ENCODE measurements at places on chromosomes 11 and 22.

DNA sequence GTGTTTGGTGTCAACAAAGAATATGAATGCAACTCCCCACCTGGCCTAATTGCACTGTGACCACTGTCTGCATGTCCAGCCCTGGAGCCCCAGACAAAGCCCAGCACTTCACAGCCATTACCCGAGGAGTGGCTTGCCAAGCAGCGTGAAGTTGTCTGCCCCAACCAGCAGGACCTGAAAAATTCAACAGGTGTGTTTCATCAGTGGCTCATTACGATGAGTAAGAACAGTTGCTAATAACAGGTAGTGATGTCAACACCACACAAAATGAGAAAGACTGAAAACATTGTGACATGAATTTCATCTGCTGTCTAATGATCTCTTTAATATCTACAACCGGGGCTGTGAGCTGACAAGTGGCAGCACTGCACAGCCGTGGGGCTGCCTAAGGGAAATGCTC lies 10.3 kb downstream of the MRPL21 start:
- no peak for DNase-seq

DNA sequence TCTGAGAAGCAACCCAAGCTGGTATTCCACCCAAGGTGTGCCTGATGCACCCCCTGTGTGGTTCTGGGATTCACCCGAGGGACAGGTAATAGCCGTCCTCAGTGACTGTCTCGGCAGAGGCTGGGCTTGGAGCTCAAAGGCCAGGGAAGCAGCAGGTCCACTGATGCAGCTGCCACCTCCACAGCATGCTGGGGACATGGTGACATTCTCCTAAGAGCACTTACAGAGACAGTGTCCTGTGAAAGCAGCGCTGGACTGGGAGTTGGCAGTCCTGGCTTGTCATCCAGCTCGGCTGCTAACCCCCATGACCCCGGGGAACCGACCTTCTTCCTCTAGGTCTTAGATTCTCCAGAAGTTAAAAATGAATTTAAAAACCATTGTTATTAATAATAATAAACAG lies 72.8 kb downstream of the RPUSD4 start:
- DNase-seq: no peak

GRCh38 chr22:19176175-19176643 lies 2.3 kb downstream of the SLC25A1 start:
- no peak for DNase-seq

- DNase-seq: no peak
Measured at GRCh38 chr11:13102513-13102840, 93.4 kb downstream of the RASSF10 start.

- DNase-seq: no peak
Measured at GRCh38 chr11:124195189-124195734, 12.1 kb downstream of the OR10D3 start.

GRCh38 chr22:19396934-19397733 lies 34.4 kb downstream of the HIRA start:
- DNase-seq: no peak

- DNase-seq: no peak
Measured at GRCh38 chr22:25282671-25283561, 63.5 kb downstream of the CRYBB2 start.

GRCh38 chr11:11864803-11865202 lies 23.0 kb downstream of the USP47 start:
- DNase-seq: no peak

DNA sequence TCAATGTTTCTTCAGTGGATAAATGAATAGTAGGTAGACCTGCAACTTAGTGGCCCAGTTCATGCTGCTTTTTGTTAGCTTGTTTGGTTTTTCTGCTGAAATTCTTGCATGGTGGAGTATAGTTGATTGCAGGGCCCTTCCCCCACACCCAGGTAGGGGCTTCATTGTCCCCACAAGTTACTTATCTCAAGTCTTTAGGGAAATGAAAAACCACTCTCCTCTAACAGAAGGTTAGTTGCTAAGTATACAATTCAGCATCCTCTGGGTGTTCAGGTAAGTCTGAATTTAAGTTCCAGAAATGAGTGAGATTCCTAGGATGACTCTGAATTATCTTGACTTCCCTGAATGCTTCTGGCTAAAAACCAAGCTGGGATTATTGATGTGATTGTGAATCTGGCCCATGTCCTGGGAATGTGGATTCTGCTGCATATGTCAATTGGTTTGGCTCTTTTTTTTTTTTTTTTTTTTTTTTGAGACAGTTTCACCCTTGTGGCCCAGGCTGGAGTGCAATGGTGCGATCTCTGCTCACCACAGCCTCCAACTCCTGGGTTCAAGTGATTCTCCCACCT lies 40.3 kb downstream of the BCL2L13 start:
- DNase-seq: no peak

DNA sequence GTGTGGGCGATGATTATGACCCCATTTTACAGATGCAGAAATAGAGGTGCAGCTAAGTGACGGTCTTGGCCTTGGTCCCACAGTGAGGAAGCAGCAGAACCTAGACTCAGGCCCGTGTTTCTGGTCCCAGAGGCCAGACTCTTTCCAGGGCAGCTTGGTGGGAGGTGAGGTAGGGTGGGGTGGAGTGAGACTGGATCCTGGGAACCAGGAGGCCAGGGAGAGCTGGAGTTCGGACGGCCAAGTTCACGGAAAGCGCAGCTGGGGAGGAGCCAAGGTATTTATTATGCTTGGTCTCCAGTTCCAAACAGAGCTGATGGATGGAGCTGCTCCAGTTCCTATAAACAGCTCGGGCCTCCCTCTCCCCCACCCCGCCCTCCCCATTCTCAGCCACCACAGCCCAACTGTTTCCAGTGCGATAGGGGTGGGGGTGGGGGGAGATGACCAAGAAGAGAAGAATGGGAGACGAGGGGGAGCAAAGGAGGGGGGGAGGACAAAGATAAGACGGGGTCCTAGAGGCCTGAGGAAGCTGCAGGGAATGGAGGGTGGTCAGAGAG lies 16.2 kb downstream of the LRRC32 start:
- DNase-seq: no peak

- DNase-seq: no peak
Measured at GRCh38 chr22:44500599-44500998, 2.6 kb upstream of the RTL6 start.

DNA sequence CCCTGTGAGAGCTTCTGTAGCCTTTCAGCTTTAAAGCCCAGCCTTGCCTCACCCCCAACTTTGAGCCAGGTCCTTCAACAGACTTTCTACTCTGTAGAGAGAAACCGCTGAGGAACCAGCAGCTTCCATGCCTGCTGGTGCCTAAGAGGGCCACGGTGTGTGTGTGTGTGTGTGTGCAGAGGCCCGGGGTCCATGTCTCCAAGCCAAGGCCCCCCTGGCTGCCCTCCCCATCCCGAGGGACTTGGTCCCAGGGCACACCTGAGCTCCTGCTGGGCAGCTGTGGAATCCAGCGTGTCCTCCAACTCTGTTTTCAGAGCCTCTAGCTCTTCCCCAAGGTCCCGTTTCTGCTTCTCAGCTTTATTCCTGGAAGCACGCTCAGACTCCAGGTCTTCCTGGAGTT lies 42.3 kb downstream of the APOL1 start:
- DNase-seq: no peak
